Dermis microvascular lymphatic vessel endothelial cell (primary cell): ENCODE measurements at places on chromosomes 2 and 18. TPM values are rescaled to one million over a fixed set of nuclear protein-coding genes. Genes with fewer than 3 reads are reported as not detected.

The OSBPL6 gene
- 3.9 and 8.7 TPM in 2 replicates for total RNA-seq

The G6PC2 gene
- not detected in 2 replicates for total RNA-seq

The COL6A3 gene
- under 0.01 and 6.6 TPM in 2 replicates for total RNA-seq

The PAIP2B gene
- total RNA-seq: 1.0 and 1.3 TPM in 2 replicates
